CD4-positive, alpha-beta T cell treated with Interleukin-21 for 1 hour (primary cell): ENCODE measurements at places on chromosomes 2 and 18.

DNA sequence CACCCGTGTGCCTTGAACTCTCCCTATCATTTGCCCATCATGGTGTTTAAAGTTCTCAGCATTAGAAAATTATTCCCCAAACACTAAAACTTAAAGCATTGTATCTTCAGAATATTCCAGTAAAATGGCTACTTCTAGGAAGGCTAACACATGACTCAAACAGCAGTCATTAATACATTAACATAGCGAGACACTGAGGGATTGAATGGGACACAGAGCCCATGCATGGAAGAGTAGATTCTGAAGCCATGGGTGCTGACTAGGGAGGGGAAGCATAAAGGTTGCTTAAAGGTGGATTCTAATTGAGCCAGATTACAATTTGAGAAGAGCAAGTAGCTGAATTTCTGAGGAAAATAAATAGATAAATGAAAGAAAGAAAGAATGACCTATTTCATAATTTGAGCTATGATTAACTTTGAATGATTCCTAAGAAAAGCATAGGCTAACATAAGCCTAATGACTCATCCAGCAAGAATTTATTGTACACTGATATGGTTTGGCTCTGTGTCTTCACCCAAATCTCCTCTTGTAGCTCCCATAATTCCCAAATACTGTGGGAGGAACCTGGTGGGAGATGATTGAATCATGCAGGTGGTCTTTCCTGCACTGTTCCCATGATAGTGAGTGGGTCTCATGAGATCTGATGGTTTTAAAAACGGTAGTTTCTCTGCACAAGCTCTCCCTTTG, 79.8 kb upstream of the PIK3C3 start:
- DNase-seq = no peak

GRCh38 chr2:218318241-218318640, 25.9 kb upstream of the TMBIM1 start:
- DNase-seq = no peak

GRCh38 chr2:203858176-203858575, 9.4 kb upstream of the CTLA4 start:
- peak; percentile 53 for DNase-seq

- DNase-seq = no peak
Observed at GRCh38 chr2:128690869-128691268, 372.2 kb upstream of the HS6ST1 start.

DNA sequence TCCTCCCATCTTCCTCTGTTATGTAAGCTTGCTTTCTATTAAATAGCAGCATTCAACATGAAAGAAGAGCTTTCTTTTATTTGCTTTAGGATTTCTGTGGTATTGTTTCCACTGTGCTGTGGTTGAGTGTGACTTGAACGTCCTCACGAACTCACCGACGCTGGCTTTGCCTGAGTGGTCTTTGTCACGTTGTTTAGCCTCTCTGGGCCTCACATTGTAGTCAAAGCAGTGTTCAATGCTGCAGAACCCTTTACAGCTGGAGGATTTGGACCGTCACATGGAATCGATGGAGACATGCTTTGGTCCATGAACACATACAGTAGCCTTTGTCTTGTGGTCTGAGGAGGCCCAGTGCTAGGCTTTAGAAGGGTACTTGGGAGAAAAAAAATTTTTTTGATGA, 66.3 kb downstream of the TANC1 start:
- no peak for DNase-seq

DNA sequence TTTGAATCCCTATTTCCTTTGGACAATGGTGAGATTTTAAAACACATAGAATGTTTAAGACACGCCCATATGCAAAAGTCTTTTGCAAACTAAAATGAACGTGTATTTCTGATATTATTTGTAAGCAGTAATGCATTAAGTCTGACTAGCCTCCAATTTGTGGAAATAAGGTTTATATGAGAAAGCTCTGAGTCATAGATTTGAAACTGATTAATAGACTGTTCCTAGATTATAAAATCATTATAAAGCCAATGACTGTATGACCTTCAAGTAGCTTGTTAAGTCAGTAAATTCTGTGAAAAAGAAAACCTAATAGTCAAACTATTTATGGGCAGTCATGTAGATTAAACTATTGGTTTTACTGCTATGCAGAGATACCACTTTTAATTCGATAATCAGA, 12.8 kb upstream of the EFEMP1 start:
- no peak for DNase-seq

- no peak for DNase-seq
Observed at GRCh38 chr18:3304832-3305231, 42.9 kb downstream of the MYL12B start.

DNA sequence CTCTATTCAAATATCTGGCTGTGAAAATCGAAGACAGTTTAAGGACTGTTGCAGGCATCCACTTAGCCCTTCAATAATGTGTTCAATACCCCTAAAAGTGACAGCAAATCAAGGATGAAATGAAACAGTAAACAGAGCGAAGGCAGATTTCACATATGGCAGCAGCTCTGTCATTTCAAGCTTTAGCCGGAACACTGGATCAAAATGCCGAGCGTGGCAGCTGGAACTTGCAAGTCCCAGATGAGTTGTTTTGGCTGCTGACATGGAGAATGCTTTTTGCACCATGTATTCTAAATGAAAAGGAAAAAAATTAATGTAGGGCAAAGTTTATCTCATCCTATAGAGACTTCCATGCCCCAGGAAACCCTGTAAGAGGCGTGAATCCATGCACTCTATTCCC, 18.0 kb downstream of the LRRC30 start:
- DNase-seq = no peak
